SK-N-SH (cell line): ENCODE measurements at places on chromosomes 1 and 21. TPM values are rescaled to one million over a fixed set of nuclear protein-coding genes. Genes with fewer than 3 reads are reported as not detected.

DNA sequence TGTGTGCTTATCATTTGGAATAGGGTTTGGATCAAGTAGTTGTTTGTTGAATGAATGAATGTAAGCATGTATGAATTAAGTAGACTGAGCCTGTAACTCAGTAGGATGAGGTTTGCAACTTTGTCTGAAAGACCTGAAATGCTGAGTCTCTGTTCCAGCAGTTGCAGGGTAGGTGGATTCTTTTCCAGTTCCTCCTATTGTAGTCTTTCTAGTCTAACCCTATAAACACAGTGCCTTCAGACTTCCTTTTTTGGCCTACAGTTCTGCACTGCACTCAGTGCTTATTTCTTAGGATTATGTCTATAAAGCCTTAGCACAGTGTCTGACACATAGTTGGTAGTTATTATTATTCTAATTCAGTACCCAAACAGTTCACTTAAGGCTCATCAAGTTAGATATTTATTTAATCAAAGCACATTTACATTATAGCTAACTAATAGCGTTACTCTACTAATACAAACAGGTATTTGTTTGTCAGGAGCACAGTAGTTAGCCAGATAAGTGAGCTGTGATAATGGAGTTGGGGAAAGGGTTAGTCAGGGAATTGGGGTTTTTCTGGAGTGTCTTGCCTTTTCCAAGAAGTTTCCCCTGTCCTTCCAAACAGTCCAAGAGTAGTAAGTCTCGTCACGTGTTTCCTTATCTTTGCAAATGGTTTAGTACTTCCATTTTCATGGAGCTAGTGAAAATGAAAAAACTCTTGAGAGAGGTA, 45.0 kb downstream of the ABCD3 start:
- no peak overlapping the region for H3K27ac ChIP-seq
- no peaks in the 10 kb centered on the region for H3K4me1 ChIP-seq
- no peak for DNase-seq
- H3K27me3 ChIP-seq, result no peaks in the 10 kb centered on the region

The PCBP3 gene
- 4.2 and 9.5 TPM in 2 replicates for polyA plus RNA-seq

DNA sequence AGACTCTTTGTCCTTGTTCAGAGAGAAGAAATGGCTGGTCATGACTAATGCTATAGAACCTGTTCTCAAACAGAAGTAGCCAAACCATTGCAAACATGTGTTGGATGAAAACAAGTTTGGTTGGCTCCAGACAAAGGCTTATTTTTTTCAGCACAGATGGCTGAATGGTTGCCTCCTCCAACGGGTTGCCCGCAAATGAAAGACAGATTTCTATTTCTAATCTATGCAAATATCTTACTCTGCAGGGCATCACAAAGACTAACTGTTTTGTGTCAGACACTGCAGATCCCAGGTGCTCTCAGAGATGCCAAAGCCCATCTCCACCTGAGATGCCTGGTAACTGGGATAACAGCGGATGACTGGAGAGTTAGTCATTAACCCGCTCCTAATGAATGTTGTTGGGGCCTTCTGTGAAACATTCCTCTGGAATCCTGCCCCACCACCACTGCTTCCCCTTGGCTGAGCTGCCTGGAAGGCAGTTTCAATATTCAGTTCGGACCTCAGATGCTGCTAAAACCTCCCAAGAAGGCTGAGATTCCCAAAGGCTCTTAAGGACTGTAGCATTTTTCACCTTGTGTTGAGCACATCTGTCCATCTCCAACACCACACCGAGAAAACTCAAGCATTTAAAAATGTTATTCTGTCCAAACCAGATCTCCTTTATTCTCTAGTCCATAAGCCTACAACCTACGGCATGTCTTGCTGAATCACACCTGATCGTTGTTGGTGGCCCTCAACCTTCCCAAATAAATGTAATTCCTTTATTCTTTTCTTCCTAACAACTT, 104.4 kb downstream of the PTPN14 start:
- H3K4me1 ChIP-seq, result peaks cover 20% of the 10 kb centered on the region
- peak; percentile 42 for DNase-seq
- H3K4me3 ChIP-seq, result peak overlapping the region; percentile 53
- H3K36me3 ChIP-seq, result no peaks in the 10 kb centered on the region
- peak overlapping the region; percentile 97 for H3K27ac ChIP-seq
- no peaks in the 10 kb centered on the region for H3K27me3 ChIP-seq

GRCh38 chr21:45202344-45202743, 85.4 kb downstream of the POFUT2 start:
- H3K36me3 ChIP-seq, result peaks cover 9% of the 10 kb centered on the region
- no peaks in the 10 kb centered on the region for H3K4me1 ChIP-seq
- no peak for DNase-seq
- no peak overlapping the region for H3K27ac ChIP-seq

The SIM2 gene
- not detected in 2 replicates for polyA plus RNA-seq

The KRTAP13-4 gene
- polyA plus RNA-seq, result not detected in 2 replicates

DNA sequence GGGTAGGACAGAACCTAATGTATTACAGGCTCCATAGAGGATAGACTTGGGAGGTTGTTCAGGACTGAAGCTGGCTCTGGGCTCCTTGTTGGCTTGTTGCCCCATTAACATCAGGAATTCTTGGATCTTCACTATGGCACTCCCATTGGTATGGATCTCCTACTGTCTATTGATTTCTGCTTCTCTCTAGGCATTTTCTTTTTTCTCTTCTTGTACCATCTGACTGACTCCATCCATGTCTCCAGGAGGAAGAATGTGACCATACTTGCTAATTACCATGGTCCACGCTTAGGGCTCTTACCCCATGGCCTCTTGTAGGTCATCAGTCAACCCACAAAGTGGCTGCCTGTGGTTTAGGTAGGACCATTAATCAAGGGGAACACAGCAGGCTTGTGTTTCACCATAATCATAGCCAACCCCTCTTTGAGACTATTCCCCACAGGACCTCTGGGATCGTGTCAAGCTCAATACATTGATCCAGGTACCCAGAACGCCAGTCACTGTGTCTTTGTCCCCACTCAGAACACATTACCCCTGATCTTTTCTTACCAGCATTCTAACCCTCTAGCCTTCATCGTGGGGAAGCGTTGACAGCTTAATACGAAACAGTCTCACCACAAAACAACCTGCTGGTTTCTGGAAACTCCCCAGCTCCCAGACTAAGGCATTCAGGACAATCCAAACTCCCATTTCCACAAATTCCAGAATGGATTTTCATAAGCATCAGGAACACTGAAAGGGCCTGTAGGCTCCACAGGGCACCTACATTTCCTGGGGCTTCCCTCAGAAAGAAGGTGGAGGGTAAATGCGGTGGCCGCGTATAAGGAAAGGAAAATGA, 97.1 kb downstream of the ETS2 start:
- H3K4me3 ChIP-seq, result no peak overlapping the region
- DNase-seq, result no peak
- H3K36me3 ChIP-seq, result no peaks in the 10 kb centered on the region
- peaks cover 8% of the 10 kb centered on the region; the same call in 1 of the 2 replicates for H3K4me1 ChIP-seq

The SERINC2 gene
- polyA plus RNA-seq, result 15.5 and 22.2 TPM in 2 replicates

The UROD gene
- polyA plus RNA-seq, result 230 and 247 TPM in 2 replicates

The RUNX3 gene
- not detected in 2 replicates for polyA plus RNA-seq

The TFF2 gene
- polyA plus RNA-seq, result not detected in 2 replicates

- no peaks in the 10 kb centered on the region for H3K36me3 ChIP-seq
- peak overlapping the region; percentile 74 for H3K27ac ChIP-seq
- no peaks in the 10 kb centered on the region for H3K27me3 ChIP-seq
- peaks cover 3% of the 10 kb centered on the region; the same call in 1 of the 2 replicates for H3K4me1 ChIP-seq
These were observed 536.6 kb upstream of the NR5A2 start for GRCh38 chr1:199490769-199491527.

- peak; percentile 23 for DNase-seq
- no peak overlapping the region for H3K4me3 ChIP-seq
- H3K36me3 ChIP-seq, result no peaks in the 10 kb centered on the region
- no peaks in the 10 kb centered on the region; the same call in 1 of the 2 replicates for H3K27me3 ChIP-seq
These were observed 41.0 kb downstream of the CRYAA start for GRCh38 chr21:43209575-43210453.

DNA sequence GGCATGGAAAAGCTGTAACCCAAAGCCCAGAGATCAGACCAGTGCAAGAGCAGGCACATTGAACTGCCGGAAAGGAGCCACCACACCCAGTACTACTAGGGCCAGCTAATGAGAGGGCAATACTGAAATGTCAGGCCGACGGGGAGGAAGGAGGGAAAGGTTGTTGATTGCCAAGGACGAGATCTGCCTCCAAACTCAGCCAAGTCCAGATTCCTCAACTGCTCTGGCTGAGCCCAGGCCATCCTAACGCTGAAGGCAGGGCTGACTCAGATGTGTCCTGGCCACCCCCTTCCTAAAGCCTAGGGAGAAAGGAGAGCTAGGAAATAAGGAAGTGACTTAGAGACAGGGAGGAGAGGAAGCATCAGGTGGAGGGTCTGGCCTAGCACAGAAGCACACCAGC, 42.1 kb upstream of the IPO9 start:
- no peaks in the 10 kb centered on the region for H3K27me3 ChIP-seq
- no peak overlapping the region for H3K4me3 ChIP-seq
- H3K27ac ChIP-seq, result no peak overlapping the region
- H3K4me1 ChIP-seq, result peaks cover 17% of the 10 kb centered on the region

The LRRC8D gene
- 15.0 and 21.5 TPM in 2 replicates for polyA plus RNA-seq

- H3K27ac ChIP-seq, result no peak overlapping the region
- H3K36me3 ChIP-seq, result peaks cover 2% of the 10 kb centered on the region; the same call in 1 of the 2 replicates
- no peaks in the 10 kb centered on the region for H3K27me3 ChIP-seq
These were observed 26.1 kb upstream of the CLSTN1 start for GRCh38 chr1:9849691-9850441.

The CLEC20A gene
- not detected in 2 replicates for polyA plus RNA-seq

The PDE4DIP gene
- polyA plus RNA-seq, result 28.7 and 36.4 TPM in 2 replicates

DNA sequence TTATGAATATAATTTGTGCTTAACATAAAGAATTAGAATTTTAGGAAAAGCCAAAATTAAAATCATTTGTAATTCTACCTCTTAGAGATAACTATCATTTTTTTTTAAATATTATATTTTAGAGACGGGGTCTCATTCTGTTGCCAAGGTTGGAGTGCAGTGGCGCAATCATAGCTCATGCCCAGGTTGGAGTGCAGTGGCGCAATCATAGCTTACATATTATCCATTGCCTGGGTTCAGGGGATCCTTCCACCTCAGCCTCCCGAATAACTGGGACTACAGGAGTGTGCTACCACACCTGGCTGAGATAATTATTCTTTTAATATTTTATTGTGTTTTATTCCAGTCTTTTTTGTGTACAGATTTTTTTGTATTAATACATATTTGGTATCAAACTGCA, 8.3 kb downstream of the RASAL2 start:
- no peak overlapping the region for H3K4me3 ChIP-seq
- peak overlapping the region; percentile 80; the same call in 1 of the 2 replicates for H3K27ac ChIP-seq
- no peaks in the 10 kb centered on the region for H3K36me3 ChIP-seq
- peaks cover 14% of the 10 kb centered on the region for H3K4me1 ChIP-seq
- no peaks in the 10 kb centered on the region for H3K27me3 ChIP-seq

The INPP5B gene
- polyA plus RNA-seq, result 10.5 and 12.3 TPM in 2 replicates

GRCh38 chr1:1038694-1039093, 18.8 kb downstream of the AGRN start:
- no peaks in the 10 kb centered on the region; the same call in 1 of the 2 replicates for H3K36me3 ChIP-seq
- DNase-seq, result no peak
- no peak overlapping the region for H3K27ac ChIP-seq
- H3K4me3 ChIP-seq, result no peak overlapping the region
- H3K4me1 ChIP-seq, result peaks cover 18% of the 10 kb centered on the region; the same call in 1 of the 2 replicates
- H3K27me3 ChIP-seq, result no peaks in the 10 kb centered on the region

DNA sequence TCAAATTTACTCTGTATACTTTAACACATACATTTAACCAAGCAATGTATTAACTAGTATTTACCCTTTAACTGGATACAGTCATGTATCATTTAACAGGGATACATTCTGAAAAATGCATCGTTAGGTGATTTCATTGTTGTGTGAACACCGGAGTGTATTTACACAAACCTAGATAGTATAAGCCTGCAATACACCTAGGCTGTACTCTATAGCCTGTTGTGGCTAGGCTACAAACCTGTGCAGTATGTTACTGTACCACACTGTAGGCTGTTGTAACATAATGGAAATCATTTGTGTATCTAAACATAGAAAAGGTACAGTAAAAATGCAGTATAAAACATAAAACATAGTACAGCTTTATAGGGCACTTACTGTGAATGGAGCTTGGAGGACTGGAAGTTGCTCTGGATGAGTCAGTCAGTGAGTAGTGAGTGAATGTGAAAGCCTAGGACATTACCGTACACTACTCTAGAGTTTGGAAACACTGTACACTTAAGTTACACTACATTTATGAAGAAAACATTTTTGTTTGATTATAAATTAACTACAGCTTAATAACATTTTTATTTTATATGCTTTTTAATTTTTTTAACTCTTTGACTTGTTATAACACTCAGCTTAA, 21.3 kb downstream of the RGS4 start:
- H3K36me3 ChIP-seq, result no peaks in the 10 kb centered on the region
- H3K4me3 ChIP-seq, result no peak overlapping the region
- peaks cover 28% of the 10 kb centered on the region for H3K4me1 ChIP-seq
- H3K27ac ChIP-seq, result no peak overlapping the region
- H3K27me3 ChIP-seq, result no peaks in the 10 kb centered on the region
- no peak for DNase-seq

The SFN gene
- polyA plus RNA-seq, result 0.18 and 0.23 TPM in 2 replicates

DNA sequence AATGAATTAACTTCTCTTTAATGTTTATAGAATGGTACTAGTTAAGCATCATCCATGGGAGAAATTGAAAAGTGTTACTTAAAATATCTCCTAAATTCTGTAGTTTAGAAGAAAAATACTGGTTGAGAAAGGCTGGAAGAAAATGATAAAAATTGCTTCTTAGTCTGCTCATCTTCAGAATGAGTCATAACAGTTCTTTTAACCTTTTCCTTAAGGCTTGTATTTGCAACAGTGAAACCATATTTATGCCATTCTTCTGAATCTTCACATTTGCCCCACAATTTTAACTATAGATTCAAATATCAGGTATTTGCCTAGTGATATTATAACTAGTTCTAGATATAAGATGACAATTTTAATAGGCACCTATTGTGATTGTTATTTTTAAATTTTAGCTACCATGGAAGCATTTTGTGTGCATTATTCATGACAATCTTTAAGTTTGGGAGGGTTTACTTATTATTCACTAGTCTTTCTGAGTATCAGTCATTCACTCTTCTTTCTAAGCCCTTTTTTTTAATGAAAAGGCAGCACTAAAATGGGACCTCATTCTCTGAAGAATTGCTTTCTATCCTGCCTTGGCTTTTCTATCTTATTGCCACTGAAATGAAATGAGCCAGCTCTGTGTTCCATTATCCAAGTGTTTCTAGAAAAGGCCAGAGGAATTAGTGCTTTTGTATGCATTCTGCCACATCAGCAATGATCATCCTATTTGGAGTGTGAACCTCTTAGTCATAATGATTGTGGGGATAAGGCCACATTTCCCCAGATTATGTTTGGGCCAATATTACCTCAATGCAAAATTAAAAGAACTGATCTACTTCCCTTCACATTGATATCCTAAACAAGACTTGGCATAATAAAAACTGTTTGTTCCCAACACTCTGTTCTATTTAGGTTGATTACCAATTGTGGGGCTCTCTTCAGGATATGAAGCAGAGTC, 58.4 kb downstream of the SAMSN1 start:
- H3K36me3 ChIP-seq, result no peaks in the 10 kb centered on the region
- no peak overlapping the region for H3K27ac ChIP-seq
- no peak for DNase-seq
- H3K4me3 ChIP-seq, result no peak overlapping the region
- H3K27me3 ChIP-seq, result no peaks in the 10 kb centered on the region
- H3K4me1 ChIP-seq, result no peaks in the 10 kb centered on the region
